ENCODE measurements at places on chromosomes 3 and 15. TPM values are rescaled to one million over a fixed set of nuclear protein-coding genes. Genes with fewer than 3 reads are reported as not detected.

Gene DISP2
- total RNA-seq: 0.18 TPM

Gene BFSP2
- total RNA-seq: not detected

Gene ASTE1
- total RNA-seq: 4.9 TPM

Gene TRIM69
- total RNA-seq: 8.2 TPM

Gene CFAP92
- not detected for total RNA-seq

Gene FAM81A
- under 0.01 TPM for total RNA-seq

Gene ZNF80
- not detected for total RNA-seq

Gene ITGA11
- total RNA-seq: 0.54 TPM

Gene CP
- total RNA-seq: 0.28 TPM

Gene CDC25A
- total RNA-seq: 5.9 TPM

Gene TAGLN3
- total RNA-seq: not detected

Gene MASP1
- under 0.01 TPM for total RNA-seq

Gene AMIGO3
- not detected for total RNA-seq

Gene MEGF11
- total RNA-seq: not detected

Gene CLEC3B
- total RNA-seq: 2.6 TPM

Gene PPP1R14D
- not detected for total RNA-seq

Gene FOXL2NB
- total RNA-seq: 0.09 TPM

Gene LYZL4
- 0.18 TPM for total RNA-seq

Gene HRG
- total RNA-seq: not detected

Gene MAP2K1
- 43.7 TPM for total RNA-seq

Gene DYNLT2B
- 12.4 TPM for total RNA-seq

Gene ST6GAL1
- 63.4 TPM for total RNA-seq

Gene PIF1
- total RNA-seq: 6.3 TPM

Gene ITIH1
- not detected for total RNA-seq

Gene CPA3
- total RNA-seq: 3.1 TPM

Gene HACL1
- 33.0 TPM for total RNA-seq

Gene SCAANT1
- 1.2 TPM for total RNA-seq

Gene CLDND1
- total RNA-seq: 124 TPM

Gene ACSBG1
- not detected for total RNA-seq

Gene ARHGEF26
- 0.54 TPM for total RNA-seq

Gene GHSR
- not detected for total RNA-seq

Gene ACKR2
- not detected for total RNA-seq

Gene GRM7
- 0.85 TPM for total RNA-seq

Gene SLC22A13
- total RNA-seq: 0.09 TPM

Gene TGM4
- 0.09 TPM for total RNA-seq

Gene PLA1A
- total RNA-seq: 0.18 TPM

Gene TMEM158
- total RNA-seq: 5.6 TPM

Gene CORO2B
- 2.7 TPM for total RNA-seq
